ENCODE measurements at places on chromosomes 3 and 15.
A peak's percentile ranks its signal among the peaks of the same experiment; 100 is the strongest.

DNA sequence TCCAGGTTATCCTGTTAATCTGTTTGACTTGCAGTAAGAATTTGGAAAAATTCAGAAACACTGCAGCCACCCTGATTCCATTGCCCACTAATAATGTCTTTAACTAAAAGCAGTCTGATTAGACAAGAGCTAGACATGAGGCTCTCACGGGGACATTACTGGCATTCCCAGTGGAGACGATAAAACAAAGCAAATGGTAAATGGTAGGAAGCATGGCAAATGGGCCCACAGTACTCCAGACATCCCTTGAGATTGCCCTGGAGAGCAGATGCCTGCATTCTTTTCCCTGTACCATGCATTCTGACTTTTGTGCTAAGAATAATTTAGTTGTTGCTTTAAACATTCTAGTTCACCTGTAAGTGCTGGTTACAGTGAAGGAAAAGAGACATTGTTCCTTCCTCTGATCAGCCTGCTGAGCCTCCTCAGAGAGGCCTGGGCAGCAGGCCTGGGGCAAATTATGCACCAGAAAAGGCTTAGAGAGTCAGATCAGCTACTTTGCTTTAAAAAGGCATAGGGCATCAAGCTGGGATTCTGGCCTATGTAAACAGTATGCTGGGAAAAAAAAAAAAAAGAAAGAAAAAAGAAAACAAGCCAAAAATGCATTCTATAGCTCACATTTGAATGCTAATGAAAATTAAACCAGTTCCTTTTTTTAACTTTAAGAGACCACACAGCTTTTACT, 204.6 kb downstream of the GABRG3 start:
- no peak for DNase-seq

GRCh38 chr3:36729204-36730056, 34.9 kb downstream of the DCLK3 start:
- DNase-seq, result peak; percentile 79

DNA sequence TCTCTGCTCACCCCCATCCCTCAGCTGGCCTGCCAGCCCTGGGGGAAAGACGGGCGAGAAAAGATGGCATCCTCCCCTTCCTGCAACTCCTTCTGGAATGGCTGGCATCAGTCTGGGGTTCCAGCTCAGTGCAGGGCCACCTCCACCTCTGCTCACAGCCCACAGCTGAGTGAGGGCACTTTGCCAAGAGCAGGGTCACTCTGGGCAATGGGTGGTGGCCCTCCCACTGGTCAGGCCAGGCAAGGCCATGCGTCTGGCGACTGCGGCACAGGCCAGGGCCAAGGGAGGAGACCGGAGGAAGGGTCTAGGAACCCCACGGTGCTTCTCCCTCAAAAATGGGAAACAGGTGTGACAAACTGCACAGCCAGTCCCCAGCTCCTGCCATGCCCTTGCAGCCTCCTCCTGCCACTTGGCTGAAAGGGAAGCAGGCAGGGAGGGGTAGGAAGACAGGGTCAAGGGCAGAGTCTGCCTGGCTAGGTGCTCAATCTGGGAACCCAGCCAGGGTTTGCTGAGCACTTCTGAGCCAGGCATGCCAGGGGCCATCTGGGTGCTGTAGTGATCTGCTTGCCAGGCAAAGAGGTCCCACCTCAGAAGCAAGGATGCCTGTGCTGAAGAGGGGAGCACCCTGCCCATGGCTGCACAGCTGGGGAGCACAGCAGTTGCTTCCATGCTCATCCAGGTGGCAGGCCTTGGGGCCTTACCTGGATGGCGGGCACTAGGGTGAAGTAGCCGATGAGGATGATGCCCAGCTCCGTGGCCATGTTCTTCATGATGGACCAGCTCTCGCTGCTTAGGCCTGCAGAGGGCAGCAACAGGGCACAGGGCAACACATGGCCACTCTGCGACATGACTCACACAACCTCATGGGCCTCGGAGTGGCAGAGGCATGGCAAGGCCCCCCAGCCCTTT, 41.2 kb downstream of the PTPN23 start:
- peak; percentile 23 for DNase-seq

GRCh38 chr3:20182206-20182605, 3.8 kb downstream of the SGO1 start:
- DNase-seq, result no peak

DNA sequence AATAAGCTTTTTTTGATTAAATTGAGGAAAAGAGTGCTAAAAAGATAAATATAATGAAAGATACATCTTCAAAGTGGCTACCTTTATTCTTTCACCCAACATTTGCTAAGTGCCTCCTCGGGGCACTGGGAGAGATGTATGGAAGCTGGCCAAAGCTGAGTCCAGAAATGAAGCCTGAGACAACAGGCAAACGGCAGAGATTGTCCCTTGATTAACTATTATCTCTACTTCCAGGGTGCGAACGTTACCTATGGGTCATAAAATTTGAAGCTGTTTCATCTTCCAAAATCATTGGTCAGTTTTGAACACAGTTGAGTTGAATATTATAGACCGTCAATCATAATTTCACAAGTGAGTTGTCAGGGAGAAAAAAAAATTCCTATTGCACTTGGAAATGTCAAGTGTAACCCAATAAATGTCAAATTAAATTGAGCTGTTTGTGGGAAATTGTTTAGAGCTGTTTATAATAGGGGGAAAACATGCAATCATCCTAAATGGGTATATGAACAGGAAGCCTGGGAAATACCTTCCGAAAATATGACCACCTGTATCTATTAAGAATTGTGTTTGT, 73.9 kb downstream of the SUCLG2 start:
- no peak for DNase-seq

DNA sequence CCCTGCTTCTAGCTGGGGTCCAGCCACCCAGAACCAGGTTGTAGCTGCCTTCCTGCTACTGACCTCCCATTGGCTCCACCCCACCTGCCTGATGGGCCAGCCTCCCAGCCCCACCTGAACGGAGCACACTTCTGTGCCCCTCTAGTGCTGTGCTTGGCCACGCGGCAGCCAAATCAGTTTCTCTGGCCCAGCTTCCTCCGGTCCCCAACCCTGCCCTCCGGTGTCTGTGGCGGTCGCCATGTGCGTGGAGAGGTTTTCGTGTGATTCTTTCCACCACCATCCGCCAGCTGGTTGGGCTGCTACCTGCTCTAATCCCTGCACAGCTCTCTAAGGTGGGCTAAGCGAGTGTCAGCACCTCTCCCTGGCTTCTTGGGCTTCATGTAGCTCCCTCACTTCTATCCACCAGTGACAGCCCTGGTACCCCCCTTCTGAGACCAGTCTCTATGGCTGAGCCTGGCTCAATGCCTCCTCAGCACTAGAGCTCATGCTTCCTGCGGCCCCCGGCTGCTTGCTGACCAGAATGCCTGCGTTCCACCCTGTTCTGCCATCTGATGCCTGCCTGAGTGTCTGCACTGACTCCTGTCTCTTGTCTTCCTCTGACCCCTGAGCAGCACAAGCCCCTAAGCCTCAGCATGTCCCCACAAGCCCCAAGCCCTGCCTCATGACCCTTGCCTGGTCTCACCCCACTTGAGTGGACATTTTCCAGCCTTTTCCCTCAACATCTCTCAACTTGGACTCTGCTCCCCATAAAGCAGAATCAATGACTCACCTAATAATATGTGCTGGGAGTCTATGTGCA, 23.2 kb upstream of the MAGEF1 start:
- DNase-seq, result no peak

DNA sequence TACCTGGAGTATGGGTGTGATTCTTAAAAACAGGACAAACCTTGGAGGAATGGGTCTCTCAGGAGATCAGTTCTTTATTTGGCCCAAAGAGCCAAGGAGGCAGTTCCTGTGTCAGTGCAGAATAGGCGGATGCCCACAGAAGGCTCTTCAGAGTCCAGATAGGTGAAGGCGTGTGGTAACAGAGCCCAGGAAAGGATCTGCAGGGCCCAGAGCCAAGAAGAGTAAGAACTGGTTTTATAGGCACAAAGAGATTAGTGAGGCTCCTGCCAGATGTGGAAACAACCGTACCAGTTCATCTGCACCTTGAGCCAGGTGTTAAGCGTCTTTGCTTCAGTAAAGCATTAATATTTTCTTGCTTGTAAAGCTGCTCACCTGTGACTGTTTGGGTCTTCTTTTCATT, 140.1 kb upstream of the BFSP2 start:
- DNase-seq, result no peak

GRCh38 chr3:134640872-134641470, 9.9 kb downstream of the KY start:
- DNase-seq, result peak; percentile 64

DNA sequence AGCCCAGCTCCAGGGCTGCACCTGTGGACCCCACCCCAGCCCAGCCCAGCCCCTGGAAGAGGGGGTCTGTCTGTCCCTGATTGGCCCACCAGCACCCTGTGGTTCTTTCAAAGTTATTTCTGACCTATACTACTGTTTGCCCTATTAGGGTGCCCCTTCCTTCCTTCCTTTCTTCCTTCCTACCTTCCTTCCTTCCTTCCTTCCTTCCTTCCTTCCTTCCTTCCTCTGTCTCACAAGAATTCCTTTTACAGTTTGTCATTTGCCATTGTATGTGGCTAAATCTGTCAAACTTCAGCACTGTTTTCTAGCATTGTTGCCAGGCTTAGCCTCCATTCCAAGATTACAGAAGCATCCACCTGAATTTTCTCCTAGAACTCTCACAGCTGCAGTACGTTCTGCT, 66.9 kb downstream of the KLF15 start:
- DNase-seq, result no peak

DNA sequence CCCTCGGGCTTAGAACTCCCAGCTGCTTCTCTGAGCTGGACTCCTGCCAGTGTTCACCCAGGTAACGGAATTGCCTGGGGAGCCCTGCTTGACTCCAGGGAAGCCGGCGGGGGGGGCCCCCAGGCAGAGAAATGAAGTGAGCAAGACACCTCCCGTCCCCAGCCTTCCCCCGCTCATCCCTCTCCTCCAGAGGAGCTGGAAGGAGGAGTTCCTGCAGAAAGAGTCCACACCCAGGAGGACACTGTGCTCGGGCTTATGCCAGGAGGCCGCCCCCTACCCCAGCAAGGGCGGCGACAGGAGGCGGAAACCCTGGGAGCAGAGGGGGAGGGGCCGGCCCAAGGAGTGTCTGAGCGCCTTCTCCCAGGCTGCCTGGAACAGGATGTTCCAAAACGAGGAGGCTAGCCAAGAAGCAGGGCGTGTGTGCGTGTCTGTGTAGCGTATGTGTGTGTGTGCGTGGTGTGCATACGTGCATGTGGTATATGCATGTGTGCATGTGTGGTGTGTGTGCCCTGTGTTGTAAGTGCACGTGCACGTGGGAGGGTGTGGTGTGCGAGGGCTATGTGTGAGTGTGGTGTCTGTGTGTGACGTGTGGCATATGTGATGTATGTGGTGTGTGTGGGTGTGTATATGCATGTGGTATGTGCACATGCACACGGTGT, 511.3 kb downstream of the SHQ1 start:
- peak; percentile 89 for DNase-seq

DNA sequence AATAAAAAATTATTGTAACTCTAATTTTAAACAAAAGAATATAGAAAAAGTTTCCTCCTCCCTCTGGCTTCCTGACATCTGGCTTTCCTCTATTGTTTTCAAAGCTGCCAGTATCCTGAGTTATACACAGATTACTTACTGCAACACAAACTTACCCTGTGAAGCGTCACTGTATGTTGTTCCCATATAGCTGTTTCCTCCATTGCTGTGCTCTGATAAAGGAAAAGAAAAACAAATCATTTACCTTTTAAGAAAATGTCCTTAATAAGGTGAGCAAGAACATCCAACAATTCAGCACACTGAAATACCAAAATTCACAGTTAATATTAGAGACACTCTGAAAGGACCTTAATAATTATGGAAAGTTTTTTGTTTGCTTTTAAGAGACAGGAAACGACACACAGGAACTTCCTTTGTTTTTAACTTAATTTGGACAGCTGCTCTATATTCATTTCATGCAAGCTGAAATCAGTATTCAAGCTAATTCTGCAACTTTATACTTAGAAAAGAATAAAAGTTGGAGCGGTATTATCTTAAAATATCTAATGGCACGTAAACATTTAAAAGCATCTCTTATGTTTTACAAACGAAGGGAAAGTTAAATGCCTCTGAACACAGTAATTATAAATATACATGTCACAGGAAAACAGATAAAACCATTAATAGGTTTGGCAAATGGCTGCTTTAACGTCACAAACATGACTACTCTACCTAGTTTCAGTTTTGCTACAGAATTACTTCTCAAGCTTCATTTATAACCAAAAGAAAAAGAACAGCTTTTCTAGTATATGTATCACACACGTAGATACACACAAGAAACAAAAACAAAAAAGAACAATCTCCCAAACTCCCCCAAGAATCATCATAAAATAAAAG, 21.5 kb downstream of the TJP1 start:
- peak; percentile 80 for DNase-seq

- DNase-seq, result peak; percentile 53
These were observed 109.8 kb downstream of the ASB7 start for GRCh38 chr15:100712226-100712625.

DNA sequence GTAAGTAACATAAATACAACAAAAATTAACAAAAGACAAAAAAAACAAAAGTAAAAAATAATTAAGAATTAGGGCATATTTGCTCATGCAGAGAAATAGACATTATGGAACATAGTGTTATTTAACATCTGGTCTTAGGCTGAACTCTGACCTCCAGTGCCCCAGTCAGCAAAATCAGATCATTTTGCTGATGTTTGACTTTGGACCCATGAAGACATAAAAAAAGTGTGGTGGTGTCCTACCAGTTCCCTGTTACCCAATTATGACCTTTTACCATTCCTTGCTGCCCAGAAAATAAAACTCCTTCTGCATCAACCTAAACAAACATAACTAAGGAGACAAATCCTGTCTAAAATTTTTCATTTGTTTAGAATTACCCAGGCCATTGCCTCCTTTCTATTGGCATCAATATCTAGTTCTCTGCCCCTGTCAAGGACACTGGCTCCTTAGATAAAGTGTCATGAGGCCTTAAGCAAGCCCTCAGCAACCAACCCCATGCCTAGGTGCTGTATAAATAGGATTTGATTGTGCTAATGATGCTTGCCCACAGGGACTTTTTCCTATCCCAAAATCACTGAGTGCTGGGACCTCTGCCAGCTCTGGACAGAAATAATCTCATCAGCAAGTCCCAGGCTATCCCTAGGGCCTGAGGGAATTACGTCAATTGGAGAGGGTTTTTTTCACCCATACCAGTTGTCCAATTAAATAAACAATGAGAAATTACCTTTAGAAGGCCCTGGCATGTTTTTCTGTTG, 334.5 kb upstream of the UMPS start:
- peak; percentile 10 for DNase-seq

GRCh38 chr3:63383040-63383439, 104.9 kb downstream of the SYNPR start:
- DNase-seq, result no peak

GRCh38 chr3:141542989-141543388, 56.2 kb downstream of the RASA2 start:
- no peak for DNase-seq

DNA sequence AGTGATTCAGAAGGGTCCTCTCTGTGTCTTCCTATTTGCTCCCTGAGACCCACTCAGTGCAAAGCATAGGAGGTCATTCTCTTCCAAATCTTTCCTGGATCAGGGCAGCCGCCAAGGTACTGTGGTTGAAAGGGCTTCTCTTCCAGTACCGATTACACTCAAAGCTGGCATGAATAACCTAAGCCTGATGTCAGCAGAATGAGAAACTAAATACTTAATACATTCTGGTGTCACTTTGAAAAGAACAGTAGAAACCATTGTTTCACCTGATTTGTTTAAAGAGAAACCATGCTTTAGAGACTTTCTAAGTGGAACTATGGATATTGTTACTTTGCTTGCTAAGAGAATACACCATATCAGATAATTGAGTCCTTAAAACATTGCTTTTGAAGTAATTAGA, 50.2 kb downstream of the PDHB start:
- peak; percentile 49 for DNase-seq

All from fibroblast of pulmonary artery (primary cell).